ENCODE measurements at places on chromosomes 6 and 20.

DNA sequence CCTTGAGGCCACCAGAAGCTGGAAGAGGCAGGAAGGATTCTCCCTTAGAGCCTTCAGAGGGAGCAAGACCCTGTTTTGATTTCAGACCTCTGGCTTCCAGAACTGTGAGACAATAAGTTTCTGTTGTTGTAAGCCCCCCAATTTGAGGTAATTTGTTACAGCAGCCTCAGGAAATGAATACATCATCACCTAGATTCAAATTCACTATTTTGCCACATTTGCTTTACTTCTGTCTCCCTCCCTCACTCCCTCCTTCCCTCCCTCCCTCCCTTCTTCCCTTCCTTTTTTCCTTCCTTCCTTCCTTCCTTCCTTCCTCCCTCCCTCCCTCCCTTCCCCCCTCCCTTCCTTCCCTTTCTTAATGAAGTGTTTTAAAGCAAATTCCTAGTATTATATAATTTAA lies 58.1 kb upstream of the KIF13A start:
- no peaks in the 10 kb centered on the region for H3K36me3 ChIP-seq
- H3K27me3 ChIP-seq = no peaks in the 10 kb centered on the region
- no peak for DNase-seq

DNA sequence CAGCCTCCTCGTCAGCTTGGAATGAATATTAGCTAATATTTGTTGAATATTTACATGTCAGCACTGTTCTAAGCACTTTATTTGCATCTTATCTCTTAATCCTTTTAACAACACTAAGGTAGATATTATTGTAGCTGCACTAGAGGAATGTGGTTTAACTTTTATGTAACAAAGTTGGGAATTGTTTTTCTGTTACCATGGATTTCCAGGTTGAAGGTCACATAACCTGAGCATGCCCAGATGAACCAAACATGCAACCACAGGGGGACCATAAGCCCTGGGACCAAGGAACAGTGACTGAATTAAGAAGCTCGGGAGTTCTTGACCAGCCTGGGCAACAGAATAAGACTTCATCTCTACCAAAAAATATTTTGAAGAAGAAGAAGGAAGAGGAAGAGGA lies 29.1 kb upstream of the YWHAB start:
- DNase-seq = no peak
- H3K36me3 ChIP-seq = no peaks in the 10 kb centered on the region
- H3K27ac ChIP-seq = no peak overlapping the region
- H3K4me3 ChIP-seq = no peak overlapping the region
- no peaks in the 10 kb centered on the region for H3K27me3 ChIP-seq

DNA sequence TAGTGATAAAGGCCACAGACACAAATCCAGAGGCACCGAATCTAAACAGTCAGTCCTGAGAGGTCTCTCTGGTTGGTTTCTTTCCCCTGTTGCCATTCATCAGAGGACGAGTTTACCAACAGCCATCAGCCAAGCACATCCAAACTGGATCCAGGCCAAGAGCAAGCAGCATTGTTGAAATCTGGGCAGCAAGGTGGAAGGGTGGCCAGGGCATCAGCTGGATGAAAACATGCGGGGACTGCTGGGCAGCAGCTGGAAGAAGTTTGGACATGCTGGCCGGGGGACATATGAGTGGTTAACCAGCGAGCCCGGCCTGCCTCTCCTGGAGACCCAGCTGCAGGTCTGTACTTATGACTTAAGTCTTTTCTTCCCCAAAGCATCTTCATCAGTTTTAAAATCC lies at the start of gene SMIM28:
SMIM28 (plus strand) TSS at position 62 of the 400 bp plus-strand sequence; CDS start at position 230, 168 bp downstream.
- H3K4me3 ChIP-seq = no peak within 1 kb of the TSS
- DNase-seq = no peak
- no peaks in the 10 kb centered on the region for H3K36me3 ChIP-seq

- H3K4me1 ChIP-seq = peaks cover 9% of the 10 kb centered on the region
- no peak overlapping the region for H3K27ac ChIP-seq
- H3K36me3 ChIP-seq = no peaks in the 10 kb centered on the region
- H3K4me3 ChIP-seq = no peak overlapping the region
- no peaks in the 10 kb centered on the region for H3K27me3 ChIP-seq
- DNase-seq = no peak
Measured at GRCh38 chr6:16124198-16125180, 4.4 kb upstream of the MYLIP start.

DNA sequence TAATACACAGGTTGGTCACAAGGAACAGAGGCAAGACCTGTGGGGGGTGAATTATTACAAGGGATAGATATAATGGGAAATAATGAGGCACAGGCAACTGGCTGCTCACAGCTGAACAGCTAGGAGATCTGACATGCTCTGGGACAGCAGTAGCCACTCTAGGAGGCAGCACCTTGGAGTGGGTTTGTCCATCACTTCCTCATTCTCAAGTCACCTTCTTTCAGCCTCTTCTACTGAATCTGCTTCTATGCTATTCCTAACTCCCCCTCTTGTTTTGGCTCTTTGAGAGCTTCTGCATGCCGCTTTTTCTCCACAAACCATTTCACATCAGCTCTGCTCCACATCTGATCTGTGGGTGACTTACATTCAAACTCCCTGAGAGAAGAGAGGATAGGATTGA lies 345.5 kb upstream of the MAP3K7 start:
- H3K27ac ChIP-seq = no peak overlapping the region
- no peak for DNase-seq
- no peaks in the 10 kb centered on the region for H3K36me3 ChIP-seq
- no peak overlapping the region for H3K4me3 ChIP-seq
- H3K4me1 ChIP-seq = no peaks in the 10 kb centered on the region

DNA sequence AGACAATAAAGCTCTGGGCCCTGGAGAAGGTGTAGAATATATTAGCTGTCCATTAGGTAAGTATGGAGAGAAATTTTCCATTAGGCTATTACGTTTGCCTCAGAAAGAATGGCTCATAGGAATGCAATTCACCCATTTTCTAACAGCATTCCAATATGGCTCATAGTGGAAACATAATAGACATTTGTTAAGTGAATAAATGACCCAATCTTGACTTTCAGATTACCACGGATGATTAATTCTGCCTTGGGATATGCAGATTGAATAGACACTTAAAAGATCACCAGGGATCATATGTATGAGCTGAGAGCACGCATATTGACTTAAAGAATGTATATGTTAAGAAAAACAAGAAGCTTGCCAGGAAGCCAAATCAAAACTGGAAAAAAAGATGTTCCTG lies 209.1 kb upstream of the CDYL start:
- H3K36me3 ChIP-seq = no peaks in the 10 kb centered on the region
- H3K27ac ChIP-seq = no peak overlapping the region
- H3K4me3 ChIP-seq = no peak overlapping the region

DNA sequence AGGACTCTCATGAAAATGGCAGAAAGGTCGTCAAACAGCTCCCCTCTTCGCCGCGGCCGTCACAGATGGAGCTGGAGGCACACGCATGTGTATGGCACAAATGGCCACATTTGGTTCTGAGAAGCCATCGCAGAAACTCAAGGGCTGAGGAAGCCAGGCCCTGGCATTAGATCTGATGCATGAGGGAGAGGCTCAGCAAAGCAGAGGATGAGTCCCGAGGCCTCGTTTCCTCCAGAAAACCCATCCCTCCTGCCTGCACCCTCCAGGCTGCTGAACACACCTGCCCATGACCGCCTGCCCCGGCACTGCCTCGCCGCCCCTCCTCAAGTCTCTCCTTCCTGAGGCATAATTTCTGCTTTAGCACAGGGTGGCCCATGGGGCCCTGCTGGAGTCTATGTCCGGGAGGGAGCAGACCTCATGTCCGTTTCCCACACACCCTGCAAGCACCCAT lies 240.3 kb downstream of the DLL1 start:
- no peak overlapping the region for H3K27ac ChIP-seq
- H3K4me3 ChIP-seq = no peak overlapping the region
- peaks cover 28% of the 10 kb centered on the region for H3K4me1 ChIP-seq
- H3K27me3 ChIP-seq = peaks cover 4% of the 10 kb centered on the region

GRCh38 chr6:149840345-149841075 lies 23.6 kb downstream of the LRP11 start:
- no peaks in the 10 kb centered on the region for H3K36me3 ChIP-seq
- peak; percentile 49 for DNase-seq
- H3K27me3 ChIP-seq = no peaks in the 10 kb centered on the region
- no peak overlapping the region for H3K27ac ChIP-seq
- H3K4me3 ChIP-seq = no peak overlapping the region

- no peak overlapping the region for H3K4me3 ChIP-seq
- no peaks in the 10 kb centered on the region for H3K4me1 ChIP-seq
- peaks cover 18% of the 10 kb centered on the region for H3K27me3 ChIP-seq
- no peaks in the 10 kb centered on the region for H3K36me3 ChIP-seq
- H3K27ac ChIP-seq = no peak overlapping the region
- no peak for DNase-seq
Measured at GRCh38 chr20:62111148-62111547, 11.1 kb upstream of the LSM14B start.

GRCh38 chr6:39330057-39330456 lies 7.6 kb upstream of the KCNK16 start:
- peak; percentile 14 for DNase-seq
- H3K4me3 ChIP-seq = no peak overlapping the region
- peaks cover 8% of the 10 kb centered on the region for H3K4me1 ChIP-seq

GRCh38 chr6:98016565-98016964 lies 733.5 kb upstream of the MMS22L start:
- no peaks in the 10 kb centered on the region for H3K36me3 ChIP-seq
- DNase-seq = no peak
- H3K27ac ChIP-seq = no peak overlapping the region
